Activated naive CD4-positive, alpha-beta T cell treated with anti-CD3 and anti-CD28 coated beads, Interleukin-2, amount 50 U/mL, for 72 hours (primary cell): ENCODE measurements at places on chromosomes 13 and 19.

DNA sequence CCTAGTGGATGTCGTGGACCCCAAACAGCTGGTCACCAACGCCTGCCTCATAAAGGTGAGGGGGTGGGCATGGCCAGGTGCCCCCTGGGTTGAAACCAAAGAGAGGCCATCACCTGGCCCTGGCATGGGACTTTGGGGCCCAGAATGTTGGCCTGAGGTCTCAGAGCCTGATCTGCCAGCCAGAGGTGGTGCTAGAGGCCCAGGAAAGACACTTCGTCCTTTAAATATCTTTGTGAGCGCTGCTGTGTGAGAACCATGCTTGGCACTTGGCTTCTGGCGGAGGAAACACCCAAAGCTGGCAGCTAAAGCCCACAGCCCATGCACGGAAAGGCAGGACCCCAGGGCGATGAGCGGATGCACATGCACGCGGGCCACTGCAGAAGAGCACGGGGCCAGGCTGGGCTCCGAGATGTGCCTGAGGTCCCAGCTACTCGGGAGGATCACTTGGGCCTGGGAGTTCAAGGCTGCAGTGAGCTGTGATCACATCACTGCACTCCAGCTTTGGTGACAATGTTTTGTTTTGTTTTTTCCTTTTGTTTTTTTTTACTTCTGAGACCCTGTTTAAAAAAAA, 4.3 kb upstream of the ADM5 start:
- no peak for DNase-seq

GRCh38 chr19:39110263-39110967, 15.2 kb upstream of the PAK4 start:
- peak; percentile 66 for DNase-seq

DNA sequence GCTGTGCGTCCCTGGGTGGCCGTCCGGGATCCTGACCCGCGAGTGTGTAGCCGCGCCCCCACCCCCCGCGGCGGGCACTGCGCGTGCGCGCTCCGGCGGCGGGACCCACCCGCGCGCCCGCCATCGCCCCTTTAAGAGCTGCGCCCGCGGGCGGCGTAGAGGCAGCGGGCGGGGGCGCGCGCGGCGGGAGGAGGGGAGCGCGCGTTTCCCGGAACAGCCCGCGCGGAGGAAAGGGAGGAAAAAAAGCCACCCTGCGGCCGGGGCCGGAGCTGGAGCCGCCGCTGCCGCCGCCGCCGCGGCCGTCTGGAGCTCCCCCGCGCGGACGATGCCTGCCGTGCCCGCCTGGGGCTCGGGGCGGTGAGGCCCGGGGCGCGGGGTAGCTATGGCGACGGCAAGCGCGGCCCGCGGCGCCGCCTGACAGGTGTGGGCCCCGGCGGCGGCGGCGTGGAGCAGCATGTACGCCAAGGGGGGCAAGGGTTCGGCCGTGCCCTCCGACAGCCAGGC, at the start of gene SSBP4:
Gene SSBP4 (plus strand): TSS at position 204 of the 504 bp plus-strand sequence. CDS start 251 bp downstream, at position 455.
- peak; percentile 84 for DNase-seq

GRCh38 chr19:46840498-46840942, 10.1 kb downstream of the AP2S1 start:
- DNase-seq = peak; percentile 38

DNA sequence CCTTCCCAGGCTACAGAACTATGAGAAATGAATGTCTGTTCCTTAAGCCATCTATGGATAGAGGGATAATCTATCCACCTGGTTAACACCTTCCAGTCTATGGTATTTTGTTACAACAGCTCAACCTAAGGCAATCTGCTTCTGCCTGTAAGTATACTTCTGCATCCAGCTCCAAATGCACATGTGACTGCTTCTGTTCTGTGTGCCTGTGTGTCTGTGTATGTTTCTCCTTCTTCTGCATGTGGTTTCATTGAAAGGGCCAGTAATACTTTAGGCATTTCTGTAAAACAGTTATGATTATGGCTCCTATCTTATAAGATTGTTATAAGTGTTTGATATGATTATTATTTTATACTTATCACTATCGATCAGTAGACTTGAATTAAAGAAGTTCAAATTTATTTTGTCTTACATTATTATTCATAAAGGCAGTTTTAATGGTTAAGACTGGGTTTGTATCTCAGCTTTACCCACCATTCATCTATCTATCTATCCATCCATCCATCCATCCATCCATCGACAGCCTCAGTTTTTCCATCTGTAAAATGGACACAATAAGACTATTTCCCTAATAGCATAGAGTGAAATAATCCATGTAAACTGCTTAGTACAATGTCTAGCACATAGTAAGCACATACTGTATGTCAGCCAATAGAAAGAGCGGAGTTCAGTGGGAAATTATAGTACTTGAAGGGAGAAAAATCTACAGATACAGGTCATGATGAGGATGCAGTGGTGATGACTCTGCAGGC, 37.5 kb upstream of the TM9SF2 start:
- no peak for DNase-seq
